ENCODE measurements at places on chromosomes 12 and 14. TPM values are rescaled to one million over a fixed set of nuclear protein-coding genes. Genes with fewer than 3 reads are reported as not detected.

Gene CLEC2A
- not detected for polyA plus RNA-seq

Gene LHX5
- not detected for polyA plus RNA-seq

Gene REM2
- 1.2 TPM for polyA plus RNA-seq

Gene SLC25A47
- 0.05 TPM for polyA plus RNA-seq

Gene C14orf132
- 32.0 TPM for polyA plus RNA-seq

Gene ANGEL1
- polyA plus RNA-seq, result 25.9 TPM

Gene CEBPE
- polyA plus RNA-seq, result not detected

Gene EMP1
- 139 TPM for polyA plus RNA-seq

Gene GPR84
- 0.22 TPM for polyA plus RNA-seq

Gene SLC7A7
- polyA plus RNA-seq, result 108 TPM

Gene PPP1R12A
- polyA plus RNA-seq, result 82.7 TPM

Gene SCNN1A
- 67.9 TPM for polyA plus RNA-seq

Gene RIPK3
- polyA plus RNA-seq, result 2.7 TPM

Gene NTF3
- 3.6 TPM for polyA plus RNA-seq

Gene IFI27L1
- polyA plus RNA-seq, result 27.0 TPM

Gene MTERF2
- polyA plus RNA-seq, result 33.6 TPM

Gene SDSL
- polyA plus RNA-seq, result 10.9 TPM

Measured in right renal pelvis (tissue), 4 donors.